Hepatocyte (in vitro differentiated cells): ENCODE measurements at places on chromosomes 3 and 15. TPM values are rescaled to one million over a fixed set of nuclear protein-coding genes. Genes with fewer than 3 reads are reported as not detected.

DNA sequence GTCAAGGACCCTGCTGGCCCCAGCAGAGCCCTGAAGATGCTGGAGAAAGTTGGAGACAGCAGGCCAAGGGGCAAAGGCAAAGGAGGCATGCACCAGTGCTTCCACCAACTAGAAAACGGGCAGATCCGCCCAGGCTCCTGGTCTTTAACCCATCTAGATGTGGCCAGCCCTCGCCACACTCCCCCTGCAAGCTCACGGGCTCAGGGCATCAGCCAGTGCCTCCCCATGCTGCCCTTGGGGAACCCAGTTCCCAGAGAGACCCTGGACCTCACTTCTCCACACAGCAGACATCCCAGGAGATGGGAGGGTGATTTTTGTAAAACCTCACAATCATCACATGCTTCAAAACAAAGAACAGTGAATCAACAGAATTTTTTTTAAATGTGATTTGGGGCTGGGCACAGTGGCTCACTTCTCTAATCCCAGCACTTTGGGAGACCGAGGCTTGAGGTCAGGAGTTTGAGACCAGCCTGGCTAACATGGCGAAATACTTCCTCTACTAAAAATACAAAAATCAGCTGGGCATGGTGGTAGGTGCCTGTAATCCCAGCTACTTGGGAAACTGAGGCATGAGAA lies 24.5 kb downstream of the CYFIP1 start:
- DNase-seq: no peak

Gene ITIH3
- 53.6 and 63.3 TPM in 2 replicates for total RNA-seq

DNA sequence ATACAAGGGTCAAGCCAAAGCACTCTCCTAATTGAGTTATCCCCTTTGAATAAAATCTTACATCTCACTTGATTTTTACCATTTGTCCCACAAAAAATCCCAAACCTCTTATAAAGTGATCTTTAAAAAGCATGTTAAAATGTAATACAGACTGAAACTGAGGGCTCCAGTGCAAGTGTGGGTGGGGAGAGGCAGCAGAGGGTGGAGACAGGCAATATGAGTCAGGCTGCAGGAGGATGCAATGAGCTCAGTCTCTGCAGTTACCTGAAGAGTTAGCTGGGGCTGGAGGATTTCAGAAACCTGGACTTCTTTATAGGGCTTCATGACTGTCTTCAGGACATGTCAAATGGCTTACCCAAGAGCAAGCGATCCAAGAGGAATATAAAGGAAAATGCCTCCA lies 14.2 kb upstream of the COLQ start:
- no peak for DNase-seq

DNA sequence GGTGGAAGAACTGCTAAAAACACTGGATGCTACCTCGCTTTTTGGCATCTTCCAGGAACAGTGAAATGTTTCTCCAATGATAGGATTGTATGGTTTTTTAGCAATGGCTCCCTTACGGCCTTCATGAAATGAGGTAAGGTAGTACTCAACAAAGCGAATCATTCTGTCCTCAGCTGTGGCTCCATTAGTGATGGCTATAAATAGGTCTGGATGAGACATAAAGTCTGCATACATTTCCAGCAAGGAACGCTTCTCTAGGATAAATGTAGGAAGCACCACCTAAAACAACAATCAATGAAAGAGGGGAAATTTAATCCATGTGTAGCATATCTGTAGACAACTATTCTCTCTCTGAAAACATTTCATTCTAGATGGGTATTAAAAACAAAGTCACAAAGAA lies 32.4 kb upstream of the SNX4 start:
- DNase-seq: no peak

DNA sequence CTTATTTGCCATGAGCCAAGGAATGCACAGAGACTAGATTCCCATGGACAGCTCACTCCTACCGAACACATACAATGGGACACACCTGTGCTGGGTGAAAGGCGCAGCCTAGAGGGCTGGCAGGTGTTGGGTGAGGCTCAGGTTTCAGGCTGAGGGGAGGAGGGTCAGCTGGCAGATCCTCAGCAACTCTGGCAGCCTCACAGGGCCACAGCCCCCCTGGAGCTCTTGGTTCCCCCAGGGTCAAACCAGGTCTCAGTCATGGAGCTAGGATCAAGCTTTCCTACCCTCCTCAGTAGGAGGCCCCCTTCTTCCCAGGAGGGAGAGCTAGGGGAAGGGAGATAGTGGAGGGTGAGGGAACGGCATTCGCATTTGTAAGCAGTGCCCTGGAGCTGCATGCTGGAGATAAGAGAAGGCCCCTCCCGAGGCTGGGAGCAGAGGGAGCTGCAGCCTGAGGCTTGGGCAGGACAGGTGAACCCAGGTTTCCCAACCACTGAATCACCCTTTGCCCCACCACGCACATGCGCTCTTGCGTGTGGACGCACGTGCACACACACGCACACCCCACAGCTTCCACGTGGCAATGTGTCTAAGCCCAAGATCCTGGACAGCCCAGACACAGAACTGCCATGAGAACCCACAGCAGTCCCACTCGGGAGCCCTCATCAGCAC lies 26.3 kb upstream of the TFRC start:
- peak; percentile 30 for DNase-seq

Gene EHHADH
- 22.0 and 43.8 TPM in 2 replicates for total RNA-seq

GRCh38 chr15:100723315-100723801 lies 121.0 kb downstream of the ASB7 start:
- no peak for DNase-seq

GRCh38 chr15:67968564-67968963 lies 85.6 kb upstream of the PIAS1 start:
- no peak for DNase-seq

Gene C3orf52
- 14.6 and 20.7 TPM in 2 replicates for total RNA-seq

Gene ARPIN
- total RNA-seq: 6.8 and 8.6 TPM in 2 replicates
